ENCODE measurements at places on chromosomes 7 and 10.

GRCh38 chr7:107995184-107996071 lies 7.5 kb downstream of the LAMB1 start:
- peak; percentile 23 for DNase-seq

DNA sequence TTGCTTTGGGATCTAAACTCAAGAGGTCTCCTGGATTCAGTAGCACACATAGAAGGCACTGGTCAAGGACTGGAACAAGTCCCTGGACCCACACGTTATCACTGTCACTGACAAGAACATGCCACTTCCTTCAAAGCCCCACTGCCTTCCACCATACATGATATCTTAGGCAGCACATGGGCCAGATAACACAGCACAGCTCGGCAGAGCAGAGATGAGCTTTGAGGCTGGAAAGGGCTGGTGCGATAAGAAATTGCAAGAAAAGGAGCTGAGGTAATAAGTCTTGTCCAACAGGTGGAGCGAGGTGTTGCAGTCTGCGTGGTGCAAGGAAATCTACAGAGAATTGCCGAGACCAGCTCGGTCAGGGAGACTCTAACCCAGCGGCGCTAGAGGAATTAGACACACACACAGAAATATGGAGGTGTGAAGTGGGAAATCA lies 139.8 kb upstream of the CDK13 start:
- no peak for DNase-seq

GRCh38 chr10:15144788-15145187 lies 23.7 kb downstream of the NMT2 start:
- DNase-seq = no peak

DNA sequence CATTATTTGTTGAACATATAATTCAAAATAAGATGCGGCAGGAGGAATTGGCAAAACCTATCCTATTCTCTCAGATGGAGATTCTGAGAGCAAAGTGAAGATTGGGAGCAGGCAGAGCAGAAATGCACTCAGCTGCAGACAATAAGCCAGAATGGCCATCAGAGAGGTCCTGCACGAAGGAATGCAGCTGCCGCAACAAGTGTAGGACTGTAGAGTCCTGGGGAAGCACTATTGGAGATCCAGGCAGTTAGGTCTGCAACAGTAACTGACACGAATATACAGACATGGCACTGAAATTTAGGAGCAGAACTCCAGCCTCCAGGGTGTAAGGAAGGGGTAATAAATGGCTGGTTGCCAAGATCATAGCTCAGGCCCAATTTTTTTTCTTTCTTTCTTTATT lies 10.4 kb upstream of the COL1A2 start:
- no peak for DNase-seq

DNA sequence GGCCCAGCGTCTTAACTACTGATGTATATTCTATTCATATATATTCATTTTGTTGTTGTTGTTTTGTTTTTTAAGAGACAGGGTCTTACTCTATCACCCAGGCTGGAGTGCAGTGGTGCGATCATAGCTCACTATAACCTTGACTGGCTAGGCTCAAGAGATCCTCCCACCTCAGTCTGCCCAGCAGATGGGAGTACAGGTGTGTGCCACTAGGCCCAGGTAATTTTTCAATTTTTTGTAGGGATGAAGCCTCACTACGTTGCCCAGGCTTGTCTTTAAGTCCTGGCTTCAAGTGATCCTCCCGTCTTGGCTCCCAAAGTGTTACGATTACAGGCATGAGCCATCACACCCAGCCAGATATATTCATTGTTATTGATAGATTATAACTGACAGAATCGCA lies 12.9 kb upstream of the STN1 start:
- DNase-seq = no peak

All from SW 1271 (cell line).